Activated CD8-positive, alpha-beta memory T cell treated with anti-CD3 and anti-CD28 coated beads for 1 hour (primary cell): ENCODE measurements at places on chromosomes 3 and 15.

DNA sequence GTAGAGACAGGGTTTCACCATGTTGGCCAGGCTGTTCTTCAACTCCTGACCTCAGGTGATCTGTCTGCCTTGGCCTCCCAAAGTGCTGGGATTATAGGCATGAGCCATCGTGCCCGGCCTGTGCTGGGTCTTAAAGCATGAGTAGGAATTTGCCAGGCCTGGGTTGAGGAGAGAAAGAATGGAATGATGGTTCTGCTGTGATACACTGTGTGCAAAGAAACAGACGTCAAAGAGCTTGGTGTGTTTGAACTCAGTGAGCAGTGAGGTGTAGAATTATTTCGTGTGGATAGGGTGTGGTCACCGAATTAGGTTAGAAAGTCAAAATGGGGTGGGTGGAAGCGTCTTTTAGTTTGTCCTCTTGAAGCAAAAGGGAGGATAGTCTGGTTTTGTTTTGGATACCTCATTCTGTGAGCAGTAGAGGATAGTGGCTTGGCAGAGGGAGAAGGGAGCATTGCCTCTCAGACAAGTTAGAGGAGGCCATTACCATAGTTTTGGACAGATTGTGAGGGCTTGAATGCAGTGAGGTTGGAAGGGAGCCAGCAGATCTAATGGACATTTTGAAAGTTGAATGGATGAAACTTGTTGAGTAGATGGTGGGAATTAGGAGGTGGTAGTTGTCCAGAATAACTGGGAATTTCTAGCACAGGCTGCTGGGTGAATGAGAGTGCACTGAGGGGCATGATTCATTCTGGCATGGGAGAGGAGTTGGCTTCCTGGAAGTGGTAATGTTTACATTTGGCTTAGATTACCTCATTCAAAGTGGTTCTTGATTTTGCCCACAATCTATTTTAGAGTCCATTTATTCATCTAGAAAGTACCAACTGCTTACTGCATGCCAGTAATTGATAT, 27.2 kb downstream of the AKAP13 start:
- no peak for DNase-seq

GRCh38 chr3:188689101-188689574, 482.6 kb upstream of the TPRG1 start:
- DNase-seq: no peak

GRCh38 chr15:25987638-25988037, 124.5 kb upstream of the ATP10A start:
- DNase-seq: no peak

DNA sequence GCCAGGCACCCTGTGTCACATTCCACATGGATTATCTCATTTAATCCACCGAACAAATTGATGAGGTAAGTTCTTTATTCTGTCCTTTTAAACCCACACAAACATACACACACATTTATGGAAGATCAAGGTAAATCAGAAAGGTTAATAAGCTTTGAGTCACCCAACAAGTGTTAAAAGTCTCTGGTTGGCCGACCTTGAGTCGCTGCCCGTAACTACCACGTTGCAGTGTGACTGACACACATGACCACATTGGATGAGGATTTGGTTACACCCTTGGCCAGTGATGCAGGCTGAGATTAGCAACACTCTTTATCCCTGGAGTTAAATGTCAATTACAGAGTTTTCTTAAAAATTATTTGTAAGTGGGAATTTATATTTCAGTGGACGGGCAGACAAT, 19.2 kb downstream of the FOXP1 start:
- DNase-seq: no peak

- DNase-seq: no peak
Observed at GRCh38 chr3:55647063-55647462, 160.0 kb upstream of the WNT5A start.

DNA sequence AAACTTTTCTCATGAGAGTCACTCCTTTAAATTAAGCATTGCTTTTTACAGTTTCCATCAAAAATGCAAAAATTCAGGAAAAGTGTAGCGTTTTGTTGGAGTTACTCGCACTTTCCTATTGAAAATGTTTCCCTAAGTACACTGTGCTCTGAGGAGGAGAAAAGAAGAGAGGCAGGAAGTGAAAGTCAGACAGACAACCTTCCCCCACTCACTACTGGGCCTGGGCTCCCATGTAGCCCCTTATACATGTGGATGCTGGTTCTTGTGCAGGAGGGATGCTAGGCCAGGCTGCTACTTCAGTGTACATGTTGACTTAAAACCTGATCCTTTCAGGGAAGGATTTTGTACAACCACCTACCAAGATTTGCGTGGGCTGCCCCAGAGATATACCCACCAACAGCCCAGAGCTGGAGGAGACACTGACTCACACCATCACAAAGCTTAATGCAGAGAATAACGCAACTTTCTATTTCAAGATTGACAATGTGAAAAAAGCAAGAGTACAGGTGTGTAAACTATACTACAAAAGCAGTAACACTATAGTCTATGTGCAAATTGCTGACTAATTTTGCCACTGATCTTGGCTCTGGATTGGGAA, 15.1 kb downstream of the KNG1 start:
- no peak for DNase-seq

GRCh38 chr3:114627770-114628169, 333.9 kb downstream of the TIGIT start:
- DNase-seq: no peak

DNA sequence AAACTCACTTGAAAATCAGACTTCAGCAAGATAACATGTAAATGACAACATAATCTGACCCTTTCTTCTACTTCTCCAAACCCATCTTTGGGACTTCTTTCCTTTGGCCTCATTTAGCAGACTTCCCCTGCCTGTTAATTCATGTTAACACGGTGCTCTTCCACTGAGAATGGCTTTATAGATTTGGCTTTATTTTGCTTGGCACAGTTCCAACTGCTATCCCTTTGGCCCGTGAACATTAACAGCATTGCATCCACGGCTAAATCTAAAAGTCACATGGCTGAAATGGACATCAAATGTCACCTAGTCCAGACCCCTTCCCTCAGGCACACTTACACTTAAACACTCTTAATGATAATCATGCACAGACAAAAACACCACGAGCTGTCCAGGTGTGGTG, 3.8 kb downstream of the ZMAT3 start:
- no peak for DNase-seq

- DNase-seq: no peak
Observed at GRCh38 chr3:133506215-133506901, 67.1 kb upstream of the CDV3 start.

DNA sequence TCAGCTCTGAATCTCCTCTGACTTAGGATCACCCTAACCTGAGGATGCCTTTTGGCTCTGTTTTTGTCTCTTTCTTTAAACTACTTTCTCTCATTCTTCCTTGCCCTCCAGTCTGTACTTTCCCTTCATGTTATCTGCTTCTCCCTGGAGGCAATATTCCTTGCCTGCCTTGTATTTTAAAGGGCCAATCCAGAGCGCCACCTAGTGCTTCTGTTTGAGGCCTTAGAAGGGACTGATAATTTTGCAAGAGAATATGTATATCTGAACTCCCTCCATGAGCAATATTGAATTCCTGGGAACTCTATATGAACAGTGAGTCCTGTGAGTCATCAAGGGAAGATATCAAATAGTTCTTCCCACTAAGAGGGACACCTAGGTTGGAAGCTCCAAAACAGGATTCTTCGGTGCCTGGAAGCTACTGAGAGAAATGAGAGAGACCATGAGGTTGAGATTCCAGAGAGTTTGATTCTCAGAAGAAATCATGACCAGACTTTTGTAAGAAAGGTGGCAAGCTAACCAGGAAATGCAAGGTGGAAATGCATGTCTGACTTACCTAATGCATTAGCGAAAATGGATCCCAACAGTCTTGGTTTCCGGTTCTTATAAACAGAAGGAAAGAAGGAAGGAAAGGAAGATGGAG, 203.8 kb upstream of the CD96 start:
- no peak for DNase-seq

DNA sequence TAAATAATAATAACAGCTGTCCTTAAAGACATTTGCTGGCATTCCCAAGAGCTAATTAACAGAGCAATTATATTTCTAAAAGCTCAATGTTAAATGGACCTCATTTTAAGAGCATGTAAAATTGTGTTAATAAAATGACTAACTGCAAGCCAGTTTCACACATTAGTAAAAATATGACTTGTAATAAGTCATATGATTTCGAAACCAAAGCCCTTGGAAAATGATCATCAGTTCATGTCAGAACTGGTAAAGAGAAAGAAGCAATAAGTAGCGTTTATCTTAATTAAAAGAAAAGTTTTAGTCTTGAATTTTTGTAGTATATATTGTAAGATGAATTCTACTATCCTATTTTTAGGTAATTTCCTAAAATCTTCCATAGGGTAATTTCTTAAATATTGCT, 310.7 kb downstream of the CNTN3 start:
- DNase-seq: no peak

DNA sequence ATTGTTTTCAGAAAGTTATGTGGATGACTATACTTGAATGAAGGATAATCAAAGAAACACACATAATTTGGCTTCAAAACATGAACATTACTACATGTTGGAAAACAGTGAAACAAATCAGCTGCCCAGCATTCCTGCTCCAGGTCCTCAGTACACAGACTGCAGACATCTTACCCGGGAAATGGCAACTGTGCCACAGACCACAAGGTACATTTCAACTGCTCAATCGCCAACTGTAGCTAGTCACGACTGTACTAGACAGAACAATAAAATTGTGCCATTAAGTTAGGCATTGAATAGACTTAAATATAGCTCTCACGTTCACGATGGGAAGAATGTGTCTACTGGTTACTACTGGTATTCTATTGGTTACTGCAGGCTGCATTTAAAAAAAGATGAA, 5.0 kb downstream of the NAA50 start:
- DNase-seq: no peak

- no peak for DNase-seq
Observed at GRCh38 chr3:193378706-193379105, at the start of gene ATP13A5. TSS of gene ATP13A5 (minus strand) at chr3:193378753. CDS start at chr3:193378725, 28 bp downstream.

DNA sequence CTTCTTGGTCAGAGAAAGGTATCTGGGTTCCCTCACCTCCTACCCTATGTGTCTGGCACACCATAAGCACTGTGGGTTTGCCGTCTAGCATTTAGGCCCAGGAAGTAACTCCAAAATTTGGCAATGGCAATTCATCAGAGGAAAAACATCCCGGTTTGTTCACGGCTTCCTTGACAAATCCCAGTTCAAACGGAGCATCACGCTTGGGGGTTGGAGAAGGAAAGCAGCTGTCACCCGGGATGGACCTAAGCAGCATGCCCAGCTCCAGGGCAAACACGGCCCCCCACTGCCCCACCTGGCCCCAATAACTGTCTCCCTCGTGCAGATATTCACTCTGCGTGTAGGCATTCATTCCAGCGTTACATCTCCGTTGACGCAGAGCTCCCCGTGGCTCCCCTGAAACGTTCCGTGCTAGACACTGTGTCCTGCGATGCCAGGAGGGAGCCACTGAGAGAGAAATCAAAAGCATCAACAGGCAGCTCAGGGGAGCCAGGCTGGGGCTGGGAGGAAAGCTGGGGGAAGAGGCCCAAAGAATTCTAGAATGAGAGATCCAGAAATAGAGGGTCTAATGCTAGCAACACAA, 41.4 kb downstream of the NTRK3 start:
- DNase-seq: no peak

- DNase-seq: no peak
Observed at GRCh38 chr3:43869491-43869890, 178.8 kb downstream of the ABHD5 start.

DNA sequence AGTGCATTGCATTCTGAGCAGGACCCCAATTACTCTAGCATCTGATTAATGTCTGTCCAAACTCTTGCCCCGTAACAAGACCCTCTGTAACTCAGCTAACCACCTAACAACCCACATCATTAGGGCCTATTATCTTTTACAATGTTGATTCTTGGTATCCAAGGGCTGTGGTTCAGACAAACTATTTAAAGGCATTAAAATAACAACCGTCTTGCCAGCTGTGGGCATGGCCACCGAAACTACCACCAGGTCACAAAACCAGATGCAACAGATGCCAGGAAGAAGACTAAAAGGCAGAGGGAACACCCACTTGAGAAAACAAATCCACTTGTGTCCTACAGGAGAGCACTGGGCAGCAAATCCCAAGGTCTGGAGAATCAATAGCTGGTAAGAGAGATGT, 262.9 kb downstream of the ERC2 start:
- no peak for DNase-seq

DNA sequence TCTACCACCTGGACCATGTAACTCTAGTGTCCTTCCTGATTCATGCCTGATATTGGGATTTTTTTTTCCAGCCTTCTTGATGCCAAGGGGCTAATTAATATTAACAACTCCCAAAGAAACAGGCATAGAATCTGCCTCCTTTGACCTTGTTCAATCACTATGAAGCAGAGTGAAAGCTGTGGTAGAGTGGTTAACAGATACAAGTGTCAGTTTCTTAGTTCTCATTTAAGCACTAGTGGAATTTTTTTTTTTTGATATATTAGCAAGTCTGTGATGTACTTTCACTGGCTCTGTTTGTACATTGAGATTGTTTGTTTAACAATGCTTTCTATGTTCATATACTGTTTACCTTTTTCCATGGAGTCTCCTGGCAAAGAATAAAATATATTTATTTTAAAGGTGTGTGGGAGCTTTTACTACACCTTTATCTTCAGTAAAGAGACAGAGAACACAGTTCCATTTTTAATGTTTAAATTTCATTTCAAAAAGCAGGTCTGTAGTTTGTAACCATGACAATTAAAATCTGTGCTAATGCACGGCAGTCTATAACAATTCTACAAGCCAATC, 67.1 kb downstream of the TOP2B start:
- DNase-seq: no peak

DNA sequence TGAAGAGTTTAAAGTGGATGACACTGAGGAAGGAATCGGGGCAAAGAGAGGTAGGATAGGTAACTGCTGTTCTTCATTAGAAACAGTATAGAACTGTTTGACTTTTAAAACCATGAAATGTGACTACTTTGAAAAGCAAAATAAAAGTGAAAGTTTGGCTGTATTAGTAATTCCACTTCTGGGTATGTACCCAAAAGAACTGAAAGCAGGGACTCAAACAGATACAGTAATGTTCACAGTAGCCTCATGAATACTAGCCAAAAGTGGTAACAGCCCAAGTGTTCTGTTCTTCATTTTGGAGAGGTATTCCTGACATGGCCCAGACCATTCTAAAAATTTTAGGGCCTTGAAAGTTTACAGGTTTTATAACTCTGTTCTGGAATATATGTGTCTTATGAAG, 1055.4 kb downstream of the TBL1XR1 start:
- DNase-seq: no peak

DNA sequence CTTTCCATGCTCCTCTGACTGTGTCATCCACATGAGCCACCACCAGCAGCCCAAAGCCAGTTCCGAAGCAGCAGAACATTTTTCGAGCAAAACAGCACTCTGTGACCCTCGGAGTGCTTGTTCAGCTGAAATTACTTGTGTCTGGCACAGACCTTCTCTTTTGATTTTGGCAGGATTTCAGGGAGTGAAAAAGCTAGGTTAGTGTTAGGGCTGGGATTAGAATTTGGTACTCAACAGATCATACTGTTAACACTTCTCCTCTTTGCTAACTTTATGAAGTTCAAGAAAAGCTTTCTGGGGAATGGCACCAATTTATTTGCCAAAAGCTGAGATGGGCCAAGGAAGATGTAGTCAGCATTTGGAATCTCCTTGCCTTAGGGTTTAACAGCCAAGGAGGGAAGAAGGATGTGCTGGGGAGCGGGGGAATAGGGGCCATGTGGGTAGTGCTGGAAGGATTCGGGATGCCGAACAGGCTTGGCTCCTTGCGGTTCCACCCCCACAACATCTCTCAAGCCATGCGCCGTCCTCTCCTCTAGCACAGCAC, 55.1 kb upstream of the TRA2B start:
- DNase-seq: no peak

GRCh38 chr15:63084806-63085205, 36.9 kb upstream of the LACTB start:
- DNase-seq: no peak

GRCh38 chr3:128503164-128503651, 10.2 kb upstream of the GATA2 start:
- DNase-seq: no peak

GRCh38 chr15:60391722-60392315, 6.0 kb downstream of the ANXA2 start:
- no peak for DNase-seq
